Cardiac fibroblast (primary cell): ENCODE measurements at places on chromosomes 2 and 18.

DNA sequence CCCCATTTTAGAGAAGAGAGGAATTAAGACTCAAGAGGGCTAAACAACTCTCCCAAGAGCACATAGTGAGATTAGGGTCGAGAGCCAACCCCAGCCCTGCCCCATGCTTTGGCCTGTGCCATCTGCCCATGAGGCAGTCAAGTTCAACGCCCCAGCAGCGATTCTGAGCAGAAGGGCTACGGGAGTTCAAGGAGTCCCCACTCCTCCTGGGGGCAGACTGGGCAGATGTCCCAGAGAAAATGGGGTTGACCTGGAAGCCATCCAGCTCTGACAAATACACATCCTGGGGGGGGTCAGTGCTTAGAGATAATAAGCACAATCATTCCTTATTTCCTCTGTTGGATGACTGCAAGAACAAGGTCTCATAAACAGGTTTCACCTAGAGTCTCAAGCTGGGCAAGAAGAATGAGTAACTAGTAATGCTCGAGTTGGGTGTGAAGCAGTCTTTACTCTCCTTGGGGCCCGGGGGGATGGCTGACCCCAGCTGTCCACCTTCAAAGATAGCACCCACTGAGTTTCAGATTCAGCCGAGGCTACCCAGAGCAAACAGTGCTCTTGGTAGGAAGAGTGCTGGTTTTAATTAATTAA is 716.4 kb downstream of the RNF144A start:
- DNase-seq: no peak

- peak; percentile 39 for DNase-seq
These were observed 45.7 kb downstream of the HDAC4 start for GRCh38 chr2:239355139-239355538.

DNA sequence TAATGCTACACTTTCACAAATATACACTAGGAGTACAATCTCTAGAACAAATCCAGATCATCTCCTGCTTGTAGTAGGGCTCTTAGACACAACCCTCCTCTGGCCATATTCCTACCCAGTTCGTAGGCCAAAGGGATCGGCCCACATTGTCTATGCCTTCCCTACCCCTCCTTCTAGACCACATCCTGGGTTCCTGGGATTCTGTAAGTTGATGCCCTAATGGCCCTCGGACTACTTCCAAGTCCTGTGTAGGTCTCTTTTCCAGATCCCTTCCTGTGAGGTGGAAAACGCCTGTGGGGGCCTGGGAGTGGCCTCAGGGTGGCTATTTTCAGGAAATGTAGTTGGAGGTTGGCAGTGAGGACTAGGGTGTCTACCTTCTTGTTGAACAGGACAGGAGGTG is 289.7 kb downstream of the ZNF385B start:
- no peak for DNase-seq

DNA sequence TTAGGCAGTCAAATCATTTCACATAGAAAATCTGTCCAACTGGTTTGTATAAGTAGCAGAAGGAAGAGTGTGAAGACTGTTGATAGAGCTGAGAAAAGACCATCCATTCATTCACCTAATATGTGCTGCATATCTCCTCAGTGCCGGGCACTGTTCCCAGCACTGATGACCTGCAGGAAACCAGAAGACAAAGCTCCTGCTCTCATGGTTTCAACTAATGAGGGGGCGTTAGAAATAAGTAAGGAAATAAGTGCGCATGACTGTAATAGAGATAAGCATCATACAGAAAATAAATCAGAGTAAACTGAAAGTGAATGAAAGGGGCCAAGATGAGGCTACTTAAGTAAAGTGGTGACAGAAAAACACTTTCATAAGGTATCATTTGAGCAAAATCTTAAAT is 427.5 kb upstream of the CDH20 start:
- DNase-seq: no peak

GRCh38 chr2:200193791-200194190 is 112.7 kb upstream of the SPATS2L start:
- no peak for DNase-seq

DNA sequence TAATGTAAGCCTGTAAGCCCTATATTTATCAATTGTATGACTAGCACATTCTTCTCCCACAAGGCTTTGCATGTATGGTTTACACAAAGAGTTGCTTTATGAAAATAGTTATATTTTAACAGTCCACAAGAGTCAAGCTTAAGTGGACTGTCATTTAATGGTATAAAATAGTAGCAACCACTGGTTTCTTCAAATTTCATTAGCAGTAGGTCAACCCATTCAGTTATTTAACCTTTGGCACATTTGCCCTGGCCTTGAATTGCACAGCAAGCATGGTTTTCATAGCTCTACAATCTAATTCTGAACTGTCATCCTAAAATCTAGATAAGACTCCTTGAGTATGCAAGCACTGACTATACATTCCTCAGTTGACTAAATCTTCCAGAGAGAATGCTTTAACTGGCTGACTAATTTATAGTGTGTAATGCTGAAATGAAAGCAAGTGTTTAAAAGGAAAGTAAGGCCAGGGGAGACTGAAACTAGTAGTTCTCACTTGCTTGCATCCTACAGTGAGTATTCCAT is 1.8 kb downstream of the DPP4 start:
- peak; percentile 83 for DNase-seq

GRCh38 chr2:133142087-133142486 is 426.2 kb downstream of the NCKAP5 start:
- no peak for DNase-seq

DNA sequence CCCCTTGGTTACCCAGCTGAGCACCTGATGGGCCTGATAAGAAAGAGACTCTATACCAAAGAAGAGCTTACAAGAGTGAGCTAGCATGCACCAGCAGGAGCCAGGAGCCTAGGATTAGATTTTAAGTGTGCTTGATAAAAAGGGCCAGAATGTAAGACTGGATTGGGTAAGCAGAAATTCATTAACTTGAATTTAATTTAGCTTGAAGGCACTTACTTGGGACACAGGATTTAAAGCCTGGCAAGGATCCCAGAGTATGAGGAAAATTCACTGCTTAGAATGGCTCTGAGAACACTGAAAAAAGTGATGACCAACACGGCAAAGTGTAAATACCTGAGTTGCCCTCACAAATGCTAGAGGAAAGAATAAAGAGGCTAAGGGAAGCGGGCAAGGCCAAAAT is 91.3 kb upstream of the RBBP8 start:
- no peak for DNase-seq

GRCh38 chr18:13573750-13574149 is 152.6 kb downstream of the FAM210A start:
- no peak for DNase-seq

DNA sequence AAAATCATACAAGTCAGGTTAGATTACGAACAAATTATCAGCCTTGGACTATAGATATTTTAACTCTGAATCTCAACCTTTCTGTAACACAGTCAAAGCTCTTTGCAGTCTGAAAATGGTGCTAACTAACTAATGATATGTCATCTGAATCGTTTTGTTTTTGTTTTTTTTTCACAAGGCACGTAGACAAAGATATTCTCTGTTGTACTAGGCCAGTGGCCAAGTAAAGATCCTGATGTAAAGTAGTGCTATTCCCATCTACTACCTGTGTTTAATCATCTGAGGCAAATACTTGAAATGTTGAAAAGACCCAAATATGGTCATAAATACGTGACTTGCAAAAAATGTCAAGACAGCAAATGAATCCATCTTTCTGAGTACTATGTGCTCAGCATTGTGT is 65.7 kb downstream of the REL start:
- DNase-seq: no peak

DNA sequence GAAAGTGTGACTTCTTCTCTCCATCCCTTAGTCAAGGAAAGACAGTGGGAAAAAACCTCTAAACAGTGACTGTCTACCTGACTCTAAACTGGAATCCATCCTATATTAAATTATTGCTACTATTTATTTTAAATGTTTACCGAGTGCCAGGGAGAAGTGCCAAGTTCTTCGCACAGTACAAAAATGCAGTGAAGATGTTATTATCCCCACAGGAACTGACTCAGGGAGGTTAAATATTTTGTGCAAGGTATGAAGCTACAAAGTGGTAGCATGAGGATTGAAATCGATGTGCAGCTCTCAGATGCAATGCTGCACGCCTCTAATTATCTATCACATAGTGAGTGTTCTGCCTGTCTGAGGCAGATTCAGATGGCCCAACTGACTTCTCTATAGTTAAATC is 91.1 kb downstream of the MEP1B start:
- no peak for DNase-seq
